ENCODE measurements at places on chromosomes 7 and 10. TPM values are rescaled to one million over a fixed set of nuclear protein-coding genes. Genes with fewer than 3 reads are reported as not detected.

Gene SFRP4
- 7.8 TPM for polyA plus RNA-seq

Gene MEOX2
- 40.2 TPM for polyA plus RNA-seq

DNA sequence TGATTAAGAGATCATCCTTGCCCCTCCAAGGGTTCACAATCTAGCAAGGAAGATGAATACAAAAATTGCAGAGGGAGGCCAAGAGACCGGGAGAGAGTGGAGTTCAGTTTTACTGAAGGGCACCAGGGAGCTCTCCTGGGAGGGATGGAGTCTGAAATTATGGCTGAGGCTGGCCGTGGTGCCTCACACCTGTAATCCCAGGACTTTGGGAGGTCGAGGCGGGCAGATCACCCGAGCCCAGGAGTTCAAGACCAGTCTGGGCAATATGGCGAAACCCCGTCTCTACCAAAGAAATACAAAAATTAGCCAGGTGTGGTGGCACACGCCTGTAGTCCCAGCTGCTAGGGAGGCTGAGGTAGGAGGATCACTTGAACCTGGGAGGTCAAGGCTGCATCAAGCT lies 51.4 kb upstream of the MXI1 start:
- no peak for DNase-seq

Gene CACNB2
- 1.2 TPM for polyA plus RNA-seq

DNA sequence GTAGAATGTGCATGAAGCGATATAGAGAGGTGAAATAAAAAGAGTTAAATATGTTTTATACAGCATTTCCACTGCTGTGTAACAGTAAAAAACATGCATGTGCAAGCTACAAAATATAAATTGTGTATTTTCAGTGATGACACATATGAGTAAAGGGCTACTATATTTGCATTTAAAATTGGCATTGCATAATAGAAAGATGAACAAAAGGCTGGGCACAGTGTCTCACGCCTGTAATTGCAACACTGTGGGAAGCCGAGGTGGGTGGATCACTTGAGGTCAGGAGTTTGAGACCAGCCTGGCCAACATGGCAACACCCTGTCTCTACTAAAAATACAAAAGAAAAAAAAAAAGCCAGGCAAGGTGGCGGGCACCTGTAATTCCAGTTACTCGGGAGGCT lies 79.8 kb upstream of the CCDC71L start:
- no peak for DNase-seq

GRCh38 chr7:39607865-39608264 lies 15.5 kb upstream of the RALA start:
- DNase-seq = no peak

GRCh38 chr10:63286754-63287264 lies 153.7 kb downstream of the NRBF2 start:
- no peak for DNase-seq

DNA sequence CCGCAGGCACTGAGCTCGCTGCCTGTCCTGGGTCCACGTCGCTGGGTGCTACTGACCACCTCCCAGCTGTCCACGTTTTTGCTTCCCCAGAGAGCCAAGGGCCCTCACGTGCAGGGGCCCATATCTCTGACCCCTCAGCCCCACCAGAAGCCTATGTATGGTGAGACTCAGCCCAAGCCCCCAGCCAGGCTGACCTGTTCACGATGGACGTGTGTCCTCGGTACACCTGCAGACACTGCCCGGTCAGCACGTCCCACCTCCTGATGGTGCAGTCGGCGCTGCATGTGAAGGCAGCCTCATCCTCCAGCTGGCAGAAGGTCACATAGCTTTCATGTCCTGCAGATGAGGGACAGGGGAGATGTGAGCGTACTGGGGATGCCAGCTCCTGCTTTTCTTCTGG lies 9.9 kb downstream of the WDR86 start:
- no peak for DNase-seq

- DNase-seq = no peak
These were observed 176.3 kb downstream of the WNT2 start for GRCh38 chr7:117146511-117146910.
